ENCODE measurements at places on chromosomes 1 and 21.

DNA sequence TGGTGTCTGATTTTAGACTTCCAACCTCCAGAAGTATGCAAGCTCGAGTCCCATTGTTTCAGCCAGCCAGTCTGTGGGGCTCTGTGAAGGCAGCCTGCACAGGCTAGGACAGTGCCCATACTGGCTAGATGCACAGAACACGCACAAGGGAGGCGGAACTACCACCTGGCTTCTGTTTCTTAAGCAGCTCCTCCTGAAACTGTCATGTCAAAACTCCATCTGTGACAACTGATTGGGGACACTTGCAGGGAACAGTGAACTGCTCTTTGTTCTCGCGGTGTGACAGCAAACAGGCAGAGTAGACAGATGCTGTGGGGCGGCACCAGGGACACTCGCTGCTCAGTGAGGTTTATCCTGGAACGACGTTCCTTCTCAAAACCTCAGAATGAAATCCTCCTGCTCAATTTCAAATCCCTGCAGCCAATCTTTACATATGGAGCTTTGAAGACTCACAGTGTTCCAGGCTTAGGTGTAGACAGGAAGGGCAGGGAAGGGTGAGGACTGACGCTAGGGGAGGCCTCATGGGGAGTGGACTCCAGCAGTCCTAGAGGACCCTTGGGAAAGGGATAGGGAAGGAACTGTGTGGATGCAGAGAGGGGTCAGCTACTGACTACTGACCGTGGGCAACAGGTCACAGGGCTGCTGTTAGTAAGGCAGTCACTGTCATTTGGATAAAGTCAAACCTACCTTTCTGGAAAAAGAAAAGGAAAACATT lies 73.8 kb downstream of the ERG start:
- DNase-seq, result no peak

- no peak for DNase-seq
Measured at GRCh38 chr1:219161371-219161770, 12.3 kb upstream of the LYPLAL1 start.

GRCh38 chr1:175443332-175443731 lies 250.8 kb upstream of the KIAA0040 start:
- no peak for DNase-seq

- no peak for DNase-seq
Measured at GRCh38 chr1:31788825-31789256, 24.7 kb upstream of the ADGRB2 start.

GRCh38 chr21:39137248-39138178 lies 45.7 kb downstream of the PSMG1 start:
- DNase-seq, result no peak

- DNase-seq, result no peak
Measured at GRCh38 chr1:76239470-76239918, 164.9 kb downstream of the ST6GALNAC3 start.

DNA sequence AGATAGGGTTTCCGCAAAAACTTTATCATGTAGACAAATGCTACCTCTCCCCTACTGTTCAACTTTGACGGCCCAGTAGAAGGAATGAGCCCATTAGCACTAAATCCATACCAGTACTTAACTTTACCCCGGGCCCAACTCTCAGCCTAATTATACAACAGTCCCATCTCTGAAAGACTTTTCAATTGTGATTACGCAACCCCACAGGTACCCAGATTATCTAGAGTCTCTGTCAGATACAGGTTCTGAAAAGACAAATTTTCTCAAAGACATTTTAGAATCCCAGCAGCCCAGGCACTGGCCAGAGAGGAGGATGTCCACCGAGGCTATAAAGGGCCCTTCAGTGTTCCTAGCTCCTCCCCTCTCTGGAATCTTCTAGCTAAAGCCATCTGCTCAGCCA lies 15.0 kb downstream of the FAM78B start:
- DNase-seq, result no peak

DNA sequence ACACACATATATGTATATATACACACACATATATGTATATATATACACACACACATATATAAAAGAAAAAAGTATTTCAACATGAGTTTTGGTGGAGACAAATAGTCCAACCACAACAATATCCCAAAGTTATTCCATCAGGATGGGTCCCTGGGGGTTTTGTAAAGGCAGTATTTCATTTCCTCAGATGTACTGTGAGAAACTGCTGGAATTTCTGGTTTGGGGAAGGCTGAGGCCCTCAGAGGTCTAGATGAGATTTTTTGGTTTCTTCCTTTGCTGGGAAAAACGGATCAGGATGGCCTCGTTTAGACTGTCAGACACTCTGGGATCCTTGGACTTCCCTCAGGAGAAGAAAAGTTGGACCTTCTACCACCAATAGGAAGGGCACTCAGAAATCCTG lies 36.5 kb upstream of the TENT5B start:
- DNase-seq, result no peak

DNA sequence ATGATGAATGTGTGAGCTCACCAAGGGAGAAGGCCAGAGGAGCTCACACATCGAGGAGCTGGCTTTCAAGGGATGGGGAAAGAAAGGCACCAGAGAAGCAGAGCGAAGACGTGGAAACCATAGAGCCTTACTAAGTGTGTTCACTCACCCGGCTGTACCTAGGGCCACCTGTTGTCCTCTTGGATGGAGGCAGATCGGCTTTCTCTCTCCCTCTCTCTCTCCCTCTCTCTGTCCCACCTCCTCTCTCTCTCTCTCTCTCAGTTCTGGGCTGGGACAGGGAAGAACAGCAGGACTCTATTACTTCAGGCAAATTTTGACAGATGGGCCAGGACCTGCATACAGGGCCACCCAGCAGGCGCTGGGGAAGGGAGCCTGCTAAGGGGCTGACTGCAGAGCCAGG lies 64.8 kb downstream of the HIVEP3 start:
- no peak for DNase-seq

DNA sequence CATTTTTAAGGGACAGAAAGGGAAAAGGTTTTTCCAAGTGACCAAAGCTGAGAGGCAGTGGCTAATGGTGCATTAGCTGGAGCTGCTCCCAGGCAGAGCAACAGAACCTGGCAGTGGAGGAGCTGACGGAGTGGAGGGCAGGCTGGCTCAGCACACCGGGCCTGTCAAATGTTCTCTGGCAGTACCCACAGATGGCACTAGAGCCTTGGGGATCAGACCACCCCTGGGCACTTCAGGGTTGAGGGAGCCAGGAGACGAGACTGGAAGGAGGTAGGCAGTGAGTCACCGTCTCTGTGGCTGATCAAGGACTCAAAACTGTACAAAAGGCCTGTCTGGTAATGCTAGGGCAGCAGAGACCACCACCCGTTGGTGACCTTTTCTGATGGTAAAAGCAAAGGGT lies 121.7 kb upstream of the KIAA0040 start:
- no peak for DNase-seq

DNA sequence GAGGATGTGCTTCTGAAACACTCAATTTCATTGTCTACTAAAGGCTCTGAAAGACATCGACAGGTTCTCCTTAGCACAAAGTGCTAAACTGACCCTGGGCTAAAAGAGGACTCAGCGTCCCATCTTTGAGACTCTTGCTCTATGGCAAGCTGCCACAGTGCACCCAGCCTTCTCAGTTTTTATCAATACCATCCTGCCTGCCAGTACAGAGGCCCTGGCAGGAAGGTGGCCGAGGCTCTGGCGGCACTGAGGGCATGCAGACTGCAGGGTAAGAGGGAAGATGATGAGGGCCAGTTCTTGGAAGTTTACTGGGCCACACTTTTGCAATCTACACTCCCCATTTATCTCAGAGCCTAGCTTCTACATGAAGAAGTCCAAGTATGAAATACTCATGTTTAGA lies 5.3 kb downstream of the OLFML2B start:
- no peak for DNase-seq

- DNase-seq, result no peak
Measured at GRCh38 chr1:97384294-97384968, 536.4 kb downstream of the DPYD start.

DNA sequence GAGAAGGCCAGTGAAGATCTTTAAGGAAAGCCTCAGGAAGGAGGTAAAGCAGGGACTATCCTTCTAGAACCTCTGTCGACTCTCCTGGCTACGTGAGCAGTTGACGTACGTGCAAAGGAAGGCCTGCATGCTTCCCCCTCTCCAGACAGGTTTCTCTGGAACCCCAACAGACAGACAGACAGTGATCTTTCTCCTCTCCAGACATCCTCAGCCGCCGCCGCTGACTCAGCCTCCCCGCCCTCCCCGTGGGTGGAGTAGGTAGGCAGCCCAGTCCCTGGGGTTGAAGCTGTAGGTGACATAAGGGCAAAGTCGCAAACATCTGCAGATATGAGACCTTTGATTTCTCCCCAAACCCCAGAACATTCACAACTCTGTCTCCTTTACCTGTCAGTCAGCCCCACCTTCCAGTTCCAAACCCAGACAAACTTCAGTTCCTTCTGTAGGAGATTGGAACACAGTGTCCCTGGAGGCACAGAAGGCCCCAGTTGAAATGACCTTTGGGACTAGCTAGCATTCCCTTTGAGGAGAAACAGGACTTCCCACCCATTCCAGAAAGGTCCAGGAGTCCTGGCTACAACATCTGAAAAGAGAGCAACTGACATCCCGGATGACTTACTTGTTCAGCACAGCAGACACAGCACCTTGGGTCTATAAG lies 146.0 kb upstream of the JUN start:
- DNase-seq, result no peak

DNA sequence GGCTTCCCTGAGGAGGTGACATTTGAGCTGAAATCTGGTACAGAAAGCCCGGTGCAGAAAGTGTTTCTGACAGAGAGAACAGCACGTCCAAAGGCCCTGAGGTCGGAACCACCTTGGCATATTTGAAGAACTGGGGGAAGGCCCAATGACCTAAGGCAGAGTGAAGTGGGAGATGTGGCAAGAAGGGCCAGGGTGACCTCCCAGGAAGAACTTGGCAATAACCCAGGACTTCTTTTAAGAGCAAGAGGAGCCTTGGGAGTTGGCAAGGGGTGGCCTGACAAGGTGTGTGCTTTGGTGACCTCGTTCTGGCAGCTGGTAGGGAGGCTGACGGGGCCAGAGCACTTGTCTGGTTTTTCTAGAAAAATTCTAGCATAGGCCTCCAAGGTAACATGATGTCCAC lies 23.4 kb downstream of the TTC39A start:
- no peak for DNase-seq

GRCh38 chr1:16153096-16153998 lies 2.5 kb downstream of the EPHA2 start:
- DNase-seq, result no peak

GRCh38 chr1:28031173-28031572 lies 57.2 kb downstream of the EYA3 start:
- DNase-seq, result no peak
